ENCODE measurements at places on chromosomes 1 and 21.

GRCh38 chr21:42684109-42684916, 30.9 kb downstream of the PDE9A start:
- no peak for DNase-seq

DNA sequence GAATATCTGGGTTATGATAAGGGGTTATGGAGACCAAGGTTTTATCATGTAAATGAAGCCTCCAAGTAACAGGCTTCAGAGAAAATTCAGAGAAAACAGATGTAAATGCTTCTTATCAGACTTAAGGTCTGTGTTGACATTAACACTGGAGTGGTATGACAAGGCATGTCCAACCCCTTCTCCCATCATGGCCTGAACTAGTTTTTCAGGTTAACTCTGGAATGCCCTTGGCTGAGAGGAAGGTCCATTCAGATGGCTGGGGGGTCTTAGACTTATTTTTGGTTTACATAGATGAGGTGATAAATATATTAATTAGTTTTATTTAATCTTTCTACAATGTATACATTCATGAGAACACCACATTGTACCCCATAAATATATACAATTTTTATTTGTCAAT, 399.6 kb downstream of the TBX15 start:
- DNase-seq: no peak

GRCh38 chr1:180235502-180236239, 5.6 kb downstream of the LHX4 start:
- no peak for DNase-seq

DNA sequence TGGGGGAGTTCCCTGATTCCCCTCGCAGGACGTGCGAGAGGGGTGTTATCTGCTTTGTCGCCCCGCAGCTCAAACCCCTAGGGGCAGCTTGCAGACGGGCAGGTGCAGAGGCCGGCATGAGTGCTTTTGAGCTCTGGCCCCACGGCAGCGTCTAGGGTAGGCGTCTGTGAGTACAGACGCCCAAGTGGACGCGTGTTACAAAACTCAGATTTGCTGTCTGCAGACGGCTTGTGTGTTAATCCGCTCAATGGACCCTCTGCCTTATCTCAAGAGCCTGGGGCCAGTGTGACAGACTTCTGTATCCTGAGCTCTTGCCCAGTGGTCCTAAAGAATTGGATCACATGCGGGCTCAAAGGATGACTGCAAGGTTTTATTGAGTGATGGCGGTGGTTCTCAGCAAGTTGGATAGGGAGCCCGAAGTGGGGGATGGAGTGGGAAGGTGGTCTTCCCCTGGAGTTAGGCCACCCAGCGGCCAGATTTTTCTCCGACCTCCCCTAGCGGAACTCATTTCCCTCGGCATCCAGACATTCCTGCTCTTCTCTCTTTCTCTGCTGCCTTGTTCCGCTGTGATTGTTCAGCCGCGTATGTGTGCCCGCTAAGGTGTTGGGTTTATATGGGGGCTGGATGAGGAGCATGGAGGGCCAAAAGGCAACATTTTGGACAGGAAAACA, 9.4 kb downstream of the CFHR4 start:
- DNase-seq: no peak

DNA sequence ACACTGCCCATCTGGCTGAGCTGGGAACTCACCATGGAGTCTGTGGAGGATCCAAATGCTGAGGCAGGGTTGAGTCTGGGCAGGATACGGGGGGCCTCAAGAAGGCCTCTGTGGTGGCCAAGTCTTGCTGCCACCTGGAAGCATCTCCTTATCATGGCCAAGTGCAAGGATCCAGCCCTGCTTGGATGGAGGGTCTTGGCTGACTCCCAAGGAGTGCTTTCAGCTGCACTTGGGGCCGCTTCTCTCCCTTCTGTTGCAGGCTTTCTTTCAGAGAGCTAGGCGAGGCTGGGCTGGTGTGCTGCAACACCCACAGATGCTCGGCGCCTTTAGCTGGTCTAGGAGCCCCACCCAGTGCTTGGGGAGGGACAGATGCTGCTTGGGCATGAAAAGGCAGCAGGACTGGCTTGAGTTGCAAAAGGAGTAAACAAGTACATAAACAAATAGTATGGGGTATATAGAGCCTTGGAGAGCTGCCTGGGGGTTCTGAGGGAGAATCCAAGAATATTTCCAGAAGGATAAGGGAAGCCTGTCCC, at the start of gene THEM5:
THEM5 (minus strand) TSS at position 302 of the 533 bp plus-strand sequence; CDS start at position 155, 147 bp downstream.
- no peak for DNase-seq
